ENCODE measurements at places on chromosomes 12 and 14.

DNA sequence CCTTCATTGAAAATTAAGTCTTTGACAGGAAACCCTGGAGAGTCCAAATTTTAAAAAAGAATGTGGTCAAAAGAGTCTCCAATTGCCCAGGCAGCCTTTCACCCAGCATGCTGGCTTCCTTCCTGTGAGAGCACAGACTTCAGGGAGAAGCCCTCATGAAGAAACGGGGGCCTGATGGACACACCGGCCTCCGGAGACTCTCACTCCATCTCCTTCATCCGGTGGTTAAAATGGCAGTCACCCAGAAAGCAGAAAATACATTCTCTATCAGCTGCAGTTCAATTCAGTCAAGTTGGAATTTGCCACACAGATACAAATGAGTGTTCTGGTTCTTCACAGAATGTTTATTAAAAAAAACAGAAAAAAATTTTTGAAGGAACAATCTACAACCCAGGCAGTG is 56.5 kb downstream of the CPM start:
- no peak for DNase-seq

- DNase-seq = no peak
Measured at GRCh38 chr14:53035336-53036210, 84.7 kb upstream of the FERMT2 start.

DNA sequence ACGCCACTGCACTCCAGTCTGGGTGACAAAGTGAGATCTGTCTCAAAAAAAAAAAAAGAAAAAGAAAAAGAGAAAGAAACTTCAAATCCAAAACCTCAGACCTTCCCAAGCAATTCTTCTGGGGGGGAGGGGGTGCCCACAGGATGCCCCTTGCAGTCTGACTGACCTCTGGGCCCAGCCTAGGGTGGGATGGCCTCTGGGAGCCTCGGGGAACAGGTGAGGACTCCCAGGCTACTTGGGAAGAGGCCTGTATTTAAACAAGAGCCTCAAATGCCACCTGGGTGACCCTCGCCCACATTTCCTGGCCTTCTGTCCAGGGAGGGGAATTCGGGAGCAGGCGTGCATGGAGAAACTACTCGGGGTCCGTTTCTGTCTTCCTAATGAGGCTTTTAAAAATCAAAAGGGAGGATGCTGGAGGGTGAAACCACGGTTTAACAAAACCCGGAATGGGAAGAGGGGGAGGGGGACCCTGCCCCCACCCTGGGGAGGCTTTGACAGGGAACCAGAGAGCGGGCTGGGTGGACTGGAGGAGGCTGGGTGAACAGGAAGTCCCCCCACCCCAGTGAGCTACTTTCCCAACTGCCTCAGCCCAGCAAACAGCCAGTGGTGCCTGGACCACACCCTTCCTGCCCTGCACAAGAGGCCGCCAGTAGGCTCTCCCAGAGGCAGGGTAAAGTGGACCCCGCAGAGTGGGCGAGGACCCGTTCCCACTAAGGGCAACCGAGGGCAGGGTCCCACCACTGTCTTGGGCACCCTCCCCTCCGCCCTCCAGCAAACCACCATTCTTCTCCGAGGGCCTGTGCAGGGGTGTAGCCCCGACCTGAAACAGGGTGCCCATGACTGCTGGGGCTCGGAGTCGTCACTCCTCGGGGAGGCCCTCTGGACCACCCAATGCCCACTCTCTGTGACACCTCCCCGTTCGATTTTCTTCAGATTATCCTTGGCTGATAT is 1.5 kb upstream of the FBRSL1 start:
- no peak for DNase-seq

DNA sequence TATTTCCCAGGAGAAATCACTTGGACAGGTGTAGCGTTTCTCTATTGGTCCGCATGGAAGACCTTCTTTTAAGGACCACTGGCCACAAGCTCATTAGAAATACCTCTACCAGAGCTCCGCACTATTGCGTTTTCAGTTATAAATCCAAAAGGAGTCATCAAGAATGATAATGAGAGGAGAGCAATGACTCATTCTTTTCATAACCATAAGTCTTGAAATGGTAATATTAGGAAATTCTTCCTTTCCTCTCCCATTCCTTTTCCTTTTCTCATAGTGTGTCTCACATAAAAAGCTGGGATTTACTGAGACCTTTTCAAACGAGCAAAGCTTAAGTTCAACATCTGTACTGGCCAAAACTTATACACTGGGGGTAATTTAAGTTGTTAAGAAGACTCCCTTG is 215.7 kb downstream of the CPNE8 start:
- no peak for DNase-seq

DNA sequence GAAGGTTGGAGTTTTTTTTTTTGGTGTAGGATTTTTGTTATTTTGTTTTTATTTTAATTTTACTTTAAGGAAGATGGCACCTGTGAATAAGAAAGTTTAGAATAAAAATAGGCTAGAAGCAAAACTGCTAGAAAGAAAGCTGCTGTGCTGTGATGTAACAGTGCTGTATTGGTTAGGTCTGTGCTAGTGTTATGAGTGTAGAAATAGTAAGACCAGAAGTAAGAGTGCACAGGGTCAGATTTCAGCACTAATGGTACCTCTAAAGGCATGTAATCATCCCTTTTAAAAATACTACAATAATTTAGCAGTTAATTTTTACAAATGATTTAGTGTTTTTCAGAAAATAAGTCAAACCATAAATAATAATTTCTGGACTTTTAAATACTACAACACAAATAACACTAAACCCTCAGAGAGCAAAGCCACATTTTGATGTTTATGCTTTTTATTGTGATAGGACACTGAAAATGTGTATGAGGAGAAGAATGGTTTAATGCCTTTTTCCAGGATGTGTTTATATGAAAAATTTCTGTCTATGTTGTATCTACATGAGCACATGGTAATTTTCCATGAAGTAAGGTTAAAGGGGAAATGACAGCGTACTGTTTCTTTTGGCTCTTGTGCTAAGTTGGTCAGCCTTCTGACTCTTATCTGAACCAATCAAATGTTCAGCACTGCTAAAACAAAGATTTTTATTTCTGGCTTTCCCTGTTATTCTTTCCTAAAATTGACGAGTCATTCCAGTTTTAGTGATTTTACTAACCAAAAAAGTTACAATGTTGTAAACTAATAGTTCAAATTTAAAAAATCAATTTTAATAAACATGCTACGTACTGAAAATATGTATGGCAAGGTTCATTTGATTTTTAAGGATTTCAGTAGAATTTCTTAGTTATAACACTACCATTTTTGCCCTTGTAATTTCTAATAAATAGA is 96.1 kb downstream of the PPHLN1 start:
- no peak for DNase-seq

GRCh38 chr14:94390372-94391086 is 2.1 kb upstream of the SERPINA1 start:
- DNase-seq = no peak

- no peak for DNase-seq
Measured at GRCh38 chr12:51403681-51404136, 12.5 kb upstream of the GALNT6 start.

DNA sequence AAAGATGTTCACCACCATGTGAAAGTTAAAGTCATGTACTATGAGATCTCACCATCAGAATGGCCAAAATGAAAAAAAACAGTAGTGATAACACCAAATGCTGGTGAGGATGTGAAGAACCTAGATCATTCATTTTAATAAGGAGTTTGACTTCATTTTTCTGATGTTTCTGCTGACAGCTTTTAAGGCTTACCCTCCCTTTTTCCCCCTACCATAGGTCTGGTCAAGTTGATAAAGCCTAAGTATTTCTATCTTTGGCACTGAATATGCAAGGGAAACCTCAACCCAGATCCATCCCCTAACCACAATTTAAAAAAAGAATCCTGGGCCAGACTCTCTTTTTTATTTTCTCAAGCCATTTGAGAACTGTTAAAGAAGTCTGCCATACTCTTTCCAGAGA is 689.6 kb upstream of the FOXG1 start:
- no peak for DNase-seq
